Spinal cord (tissue), 10 donors: ENCODE measurements at places on chromosomes 16 and 17.

DNA sequence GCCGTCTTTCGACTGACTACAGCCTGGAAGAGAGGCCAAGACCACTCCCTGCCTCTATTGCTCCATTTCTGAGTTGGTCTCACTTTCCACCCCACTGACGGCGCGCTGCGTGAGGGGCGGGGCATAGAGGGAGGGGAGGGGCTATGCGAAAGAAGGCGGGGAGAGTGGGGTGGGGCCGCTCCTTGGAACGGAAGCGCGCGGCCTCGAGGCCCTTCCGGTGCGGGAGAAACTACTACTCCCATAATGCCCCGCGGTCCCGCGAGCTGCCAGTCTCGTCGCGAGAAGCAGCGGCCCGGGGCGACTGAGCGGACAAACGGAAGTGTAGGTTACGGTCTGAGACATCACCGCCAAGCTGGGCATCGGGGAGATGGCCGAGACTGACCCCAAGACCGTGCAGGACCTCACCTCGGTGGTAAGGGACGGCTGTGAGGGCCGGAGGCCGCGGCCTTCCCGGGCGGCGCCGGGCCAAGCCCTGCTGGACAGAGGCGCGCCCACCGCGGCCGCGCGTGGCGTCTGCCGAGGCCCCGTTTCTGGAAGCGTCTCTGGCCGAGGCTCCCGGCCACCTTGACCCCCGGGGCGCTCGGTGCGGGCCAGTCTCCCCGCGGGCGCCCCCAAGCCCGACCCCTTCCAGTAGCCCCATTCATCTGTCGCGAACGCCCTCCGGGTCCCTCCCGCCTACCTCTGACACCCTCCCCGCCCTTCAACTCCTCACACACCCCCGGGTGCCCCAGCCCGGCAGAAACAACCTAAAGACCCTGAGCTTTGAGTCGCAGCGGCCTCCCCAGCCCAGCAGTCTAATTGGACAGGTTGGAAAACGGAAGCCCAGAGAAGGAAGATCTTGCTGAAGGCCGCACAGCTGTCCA lies at the start of gene HSBP1:
Gene HSBP1, plus strand, starts transcription at position 269 of the 863 bp plus-strand sequence. Its CDS starts 99 bp downstream, at position 368.
- peak; percentile 97 for DNase-seq

DNA sequence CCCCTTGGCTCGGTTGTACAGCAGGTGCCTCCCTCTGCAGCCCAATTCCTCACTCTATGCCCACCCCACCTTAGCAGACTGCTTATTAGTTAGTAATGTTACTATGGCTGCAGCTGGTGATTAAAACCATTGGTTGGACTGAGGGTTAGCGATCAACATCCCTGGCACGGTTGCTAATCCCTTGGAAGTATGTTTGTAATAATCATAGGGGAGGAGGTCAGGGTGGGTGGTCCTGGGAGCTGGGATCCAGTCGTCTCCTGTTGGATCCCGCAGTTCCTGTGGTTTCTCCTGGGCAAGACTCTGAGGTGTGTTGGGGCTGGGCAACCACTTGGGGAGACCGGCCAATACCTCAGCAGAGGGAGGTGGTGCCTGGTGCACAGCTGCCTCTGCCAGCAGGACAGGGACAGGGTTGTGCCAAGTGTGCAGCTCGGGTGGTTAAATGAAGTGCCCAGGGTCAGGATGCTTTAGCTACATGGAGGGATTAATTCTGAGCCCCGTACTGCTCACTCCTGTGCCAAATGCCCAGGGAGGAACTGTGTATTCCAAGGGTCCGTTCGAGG lies 38.0 kb downstream of the FZD2 start:
- no peak for DNase-seq

DNA sequence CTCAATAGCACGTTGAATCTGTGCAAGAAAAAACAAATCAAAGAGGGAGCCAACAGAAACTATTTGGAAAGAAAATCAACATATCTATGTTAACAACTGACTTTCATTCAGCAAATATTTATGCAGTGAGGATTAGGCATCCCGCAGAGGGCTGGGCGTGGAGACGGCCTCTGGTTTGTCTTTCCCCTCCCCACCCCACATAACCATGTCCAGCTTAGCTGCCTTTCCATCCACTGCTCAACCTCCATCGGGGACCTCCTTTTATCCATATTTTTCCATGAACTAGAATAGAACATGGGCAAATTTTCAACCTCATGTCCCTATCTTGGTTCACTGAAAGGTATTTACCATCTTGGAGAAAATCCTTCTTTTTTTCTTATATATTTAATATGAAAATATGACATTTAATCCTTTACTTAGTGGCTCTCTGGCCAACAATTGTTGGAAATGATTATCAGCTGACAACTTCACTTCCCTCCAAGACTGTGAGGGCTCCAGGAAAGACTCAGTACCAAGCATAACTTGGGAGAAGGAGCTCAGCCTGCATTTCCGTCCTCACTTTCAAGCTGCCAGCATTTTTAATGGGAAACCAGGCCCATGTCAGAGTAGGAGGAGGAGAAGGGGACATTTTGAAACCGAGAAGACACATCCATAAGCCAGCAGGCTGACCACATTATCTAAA lies 462.6 kb upstream of the MAF start:
- no peak for DNase-seq

- DNase-seq, result no peak
Observed at GRCh38 chr16:75801307-75801706, 75.0 kb upstream of the CPHXL start.

GRCh38 chr17:49914096-49914490 lies 54.9 kb upstream of the DLX4 start:
- DNase-seq, result peak; percentile 29

- DNase-seq, result no peak
Observed at GRCh38 chr17:49881054-49881402, 33.2 kb upstream of the TAC4 start.

GRCh38 chr17:71791311-71791710 lies 329.5 kb upstream of the SOX9 start:
- DNase-seq, result no peak

- DNase-seq, result no peak
Observed at GRCh38 chr16:66272461-66272860, 94.0 kb upstream of the CDH5 start.

DNA sequence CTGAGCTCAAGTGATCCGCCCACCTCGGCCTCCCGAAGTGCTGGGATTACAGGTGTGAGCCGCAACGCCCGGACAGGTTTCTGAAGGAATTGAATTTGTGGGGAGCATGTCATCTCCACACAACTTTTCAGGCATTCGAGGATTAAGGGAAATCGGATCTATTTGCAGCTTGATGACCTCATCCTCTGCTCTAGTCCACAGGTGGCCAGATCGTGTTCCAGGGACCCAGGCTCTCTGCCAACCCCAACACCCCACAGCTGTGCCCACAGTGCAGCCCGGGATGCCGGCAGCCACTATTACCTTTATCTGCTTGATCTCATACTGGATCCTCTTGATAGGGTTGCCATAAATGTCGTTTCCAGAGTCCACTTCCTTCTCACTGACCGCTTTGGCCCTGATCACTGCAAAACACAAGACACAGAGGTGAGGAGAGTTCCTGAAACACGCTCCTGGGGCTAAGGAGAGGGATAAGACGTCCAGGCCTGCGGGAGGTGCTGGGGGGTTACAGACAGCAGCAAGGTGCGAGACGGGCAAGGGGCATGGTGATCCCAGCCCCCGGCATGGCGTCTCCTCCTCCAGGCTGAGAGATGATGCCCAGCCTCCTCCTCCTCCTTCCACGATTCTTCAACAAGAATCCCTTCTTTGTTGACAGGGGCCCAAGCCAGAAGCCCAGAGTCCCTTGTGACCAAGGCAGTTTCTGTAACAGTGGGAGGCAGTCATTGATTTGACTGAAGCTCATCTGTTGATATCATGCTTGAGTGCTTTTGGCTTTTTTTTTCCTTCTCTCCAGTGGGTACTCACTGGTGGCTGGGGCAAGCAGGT lies 29.3 kb downstream of the CEP295NL start:
- DNase-seq, result peak; percentile 68

- DNase-seq, result no peak
Observed at GRCh38 chr16:88504489-88505404, 51.7 kb downstream of the ZFPM1 start.

- DNase-seq, result no peak
Observed at GRCh38 chr16:85716680-85717038, 27.9 kb upstream of the GINS2 start.

DNA sequence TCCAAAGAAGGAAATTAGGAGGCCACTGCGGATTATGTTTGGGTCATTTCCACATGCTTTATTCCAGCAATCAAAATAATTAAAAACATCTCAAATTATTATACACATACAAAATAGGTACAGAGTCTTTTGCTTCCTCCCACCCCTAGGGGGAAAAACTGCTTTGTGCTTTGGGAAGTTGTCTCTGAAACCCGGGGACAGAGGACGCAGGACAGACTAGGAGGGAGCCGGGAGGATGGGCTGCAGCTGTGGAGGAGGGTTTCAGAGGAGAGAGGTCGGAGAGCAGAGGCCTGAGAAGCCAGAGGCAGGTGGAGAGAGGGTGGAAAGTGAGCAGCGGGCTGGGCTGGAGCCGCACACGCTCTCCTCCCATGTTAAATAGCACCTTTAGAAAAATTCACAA lies 17.4 kb downstream of the COL1A1 start:
- DNase-seq, result no peak

- peak; percentile 33 for DNase-seq
Observed at GRCh38 chr17:69525920-69526841, 111.7 kb downstream of the MAP2K6 start.
